ENCODE measurements at places on chromosomes 4 and X.

- no peak for DNase-seq
Observed at GRCh38 chr4:190121759-190122158, 51.8 kb upstream of the DUX4 start.

- peak; percentile 97 for DNase-seq
Observed at GRCh38 chr4:6782147-6782845, at the start of gene KIAA0232. KIAA0232 (plus strand) TSS chr4:6782727; CDS start chr4:6824454, 41,727 bp downstream.

DNA sequence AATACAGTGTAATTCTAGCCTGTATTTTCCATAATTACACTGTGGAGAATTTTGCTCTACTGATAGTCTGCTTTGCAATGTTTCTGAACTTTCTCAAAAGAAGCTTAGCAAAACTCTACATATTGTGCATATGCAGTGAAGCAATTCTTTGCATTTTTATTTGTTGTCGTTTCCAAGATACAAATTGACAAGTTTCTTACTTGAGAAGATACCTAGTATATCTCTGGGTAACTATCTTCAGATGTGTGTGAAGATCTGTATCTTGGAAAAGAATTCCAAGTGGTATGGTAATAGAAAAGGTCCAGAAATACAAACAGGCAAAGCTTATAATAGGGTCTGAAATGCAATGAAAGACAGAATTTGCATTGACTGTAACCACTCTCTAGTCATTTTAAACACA, 1119.8 kb upstream of the INTU start:
- no peak for DNase-seq

- DNase-seq: no peak
Observed at GRCh38 chr4:40731361-40731760, 18.4 kb upstream of the NSUN7 start.

- DNase-seq: no peak
Observed at GRCh38 chr4:186900984-186901383, 177.3 kb upstream of the FAT1 start.

GRCh38 chrX:152988536-152989291, 5.2 kb downstream of the PNMA5 start:
- DNase-seq: no peak

GRCh38 chr4:42478946-42479345, 81.7 kb downstream of the SHISA3 start:
- DNase-seq: no peak

DNA sequence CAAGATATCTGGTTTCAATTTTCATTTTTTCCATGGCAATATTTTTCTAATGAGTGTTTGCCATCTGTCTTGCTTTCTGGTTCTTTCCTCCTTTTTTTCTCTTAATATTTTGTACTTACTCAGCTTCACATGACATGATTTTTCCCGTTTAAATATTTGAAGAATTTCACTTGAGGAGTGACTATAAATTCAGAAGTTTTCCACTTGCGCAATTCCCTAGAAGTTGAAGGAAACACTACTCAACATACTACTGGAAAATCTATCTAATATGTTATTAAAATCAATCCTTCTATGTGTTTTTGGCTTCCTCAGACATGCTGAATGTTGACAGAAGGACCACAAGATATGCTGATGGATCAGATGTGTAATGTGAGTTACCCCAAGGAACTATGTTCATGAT, 36.8 kb upstream of the BANK1 start:
- no peak for DNase-seq

DNA sequence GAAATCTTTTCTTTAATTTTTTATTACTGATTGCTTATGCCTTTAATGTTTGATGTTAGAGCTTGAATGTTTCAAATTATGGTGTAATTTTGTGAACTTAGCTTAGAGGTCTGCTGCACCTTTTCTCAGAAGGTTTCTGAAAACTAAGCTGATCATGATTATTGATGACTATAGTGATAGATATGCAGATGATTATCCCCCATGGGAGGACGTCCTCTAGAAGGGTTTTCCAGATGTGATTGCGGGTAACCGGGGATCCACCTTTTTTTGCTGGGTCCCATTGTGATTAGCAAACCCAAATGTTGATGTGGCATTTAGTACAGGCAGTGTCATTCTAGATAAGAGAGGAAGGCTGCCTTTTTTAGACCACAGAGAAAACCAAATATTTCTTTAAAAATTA, 272.9 kb downstream of the FBXO8 start:
- DNase-seq: no peak
